DMS79 treated with DMSO at 0.1 percent for 48 hours (cell line): ENCODE measurements at places on chromosomes 5 and 9.

DNA sequence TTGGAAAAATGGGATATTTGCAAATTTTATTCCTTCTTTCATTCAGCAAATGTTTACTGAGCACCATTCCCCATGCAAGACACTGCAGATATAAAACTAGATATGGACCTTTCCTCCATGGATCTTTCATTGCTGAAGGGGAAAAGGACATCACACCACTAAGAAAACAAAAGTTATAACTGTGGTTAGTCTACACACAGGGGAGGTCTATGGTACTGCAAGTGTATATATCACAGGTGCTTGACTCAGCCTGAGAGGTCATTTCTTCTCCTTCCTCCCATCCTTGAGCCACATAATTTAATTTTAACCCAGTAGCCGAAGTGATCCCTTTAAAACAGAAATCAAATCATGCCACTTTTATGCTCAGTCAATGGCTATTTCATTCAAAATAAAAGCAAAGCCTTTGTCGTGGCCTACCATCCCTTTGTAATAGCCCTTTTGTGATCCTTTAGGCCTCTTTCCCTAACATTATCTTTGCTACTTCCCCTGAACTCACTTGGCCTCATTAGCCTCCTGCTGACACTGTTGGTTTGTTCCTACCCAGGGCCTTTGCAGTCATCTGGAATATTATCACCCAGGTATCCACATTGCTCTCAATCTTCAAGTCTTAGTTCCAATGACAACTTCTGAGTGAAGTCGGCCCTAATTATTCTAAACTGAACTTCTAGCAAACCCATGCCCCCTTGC, 213.2 kb downstream of the GABRB2 start:
- DNase-seq: no peak

GRCh38 chr5:64292611-64293215, 127.1 kb downstream of the RNF180 start:
- DNase-seq: no peak

DNA sequence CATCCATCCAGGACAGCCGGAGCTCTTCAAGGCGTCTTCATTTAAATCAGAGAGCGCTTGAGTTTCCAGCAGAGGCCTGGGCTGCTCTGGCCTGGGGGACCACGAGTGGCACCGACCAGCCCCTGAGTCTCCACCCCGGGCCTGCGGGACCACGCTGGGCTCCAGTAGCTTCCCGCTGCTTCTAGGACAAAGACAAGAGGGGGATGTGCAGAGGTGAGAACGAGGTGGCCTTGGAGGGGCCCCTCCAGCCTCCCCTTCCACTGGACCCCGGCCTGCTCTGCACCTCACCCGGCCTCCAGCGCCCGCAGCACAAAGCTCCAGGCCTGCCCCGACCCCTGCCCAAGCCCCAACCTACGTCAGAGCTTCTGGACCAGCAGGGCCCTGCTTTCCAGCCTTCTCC, 81.6 kb downstream of the IRX2 start:
- no peak for DNase-seq

DNA sequence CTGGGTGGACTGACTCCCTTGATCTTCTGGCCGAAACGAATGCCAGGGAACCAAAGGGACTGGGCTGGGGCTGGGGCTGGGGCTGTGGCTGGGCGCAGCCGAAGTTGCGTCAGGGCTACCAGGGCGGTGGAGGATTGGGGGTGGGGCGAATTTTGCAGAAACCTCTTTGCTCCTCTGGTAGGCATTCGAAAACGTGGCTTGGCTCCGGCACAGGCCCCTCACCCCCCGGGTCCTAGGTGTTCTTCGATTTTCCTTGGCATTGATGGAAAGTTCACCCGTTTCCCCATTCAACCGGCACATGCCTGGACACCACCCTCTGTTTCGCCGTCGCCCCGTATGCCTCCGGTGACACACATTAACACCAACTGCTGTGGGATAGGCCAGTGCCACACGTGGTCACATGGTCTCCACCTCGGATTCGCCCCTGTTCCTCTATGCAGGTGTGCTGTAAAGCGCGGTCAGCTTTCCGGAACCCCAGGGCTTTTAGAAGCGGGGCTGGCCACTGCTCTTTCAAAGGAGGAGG, 477.1 kb downstream of the SPATA31A7 start:
- no peak for DNase-seq

- DNase-seq: no peak
Measured at GRCh38 chr5:78112931-78113330, 181.6 kb downstream of the AP3B1 start.

- DNase-seq: no peak
Measured at GRCh38 chr5:127186657-127187056, 103.9 kb upstream of the MEGF10 start.

GRCh38 chr5:148780711-148781110, 45.7 kb upstream of the ADRB2 start:
- no peak for DNase-seq

DNA sequence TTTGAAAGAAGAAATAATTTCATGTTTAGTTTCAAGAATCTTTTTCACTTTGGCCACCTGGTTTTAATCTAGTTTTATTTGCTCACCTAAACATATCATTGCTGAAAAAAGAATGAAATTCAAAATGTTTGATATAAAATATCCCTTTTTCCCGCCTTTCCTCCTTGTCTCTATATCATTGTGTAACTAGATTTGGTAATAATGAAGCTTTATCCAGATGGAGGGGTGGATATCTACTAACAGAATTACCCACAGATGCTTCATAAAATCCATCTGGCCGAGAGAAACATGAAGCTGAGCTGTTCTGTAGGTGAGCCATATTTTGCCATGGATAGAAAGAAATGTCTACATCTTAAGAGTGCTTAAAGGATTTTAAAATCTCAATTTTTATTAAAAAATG, 214.7 kb downstream of the ICE1 start:
- DNase-seq: no peak

DNA sequence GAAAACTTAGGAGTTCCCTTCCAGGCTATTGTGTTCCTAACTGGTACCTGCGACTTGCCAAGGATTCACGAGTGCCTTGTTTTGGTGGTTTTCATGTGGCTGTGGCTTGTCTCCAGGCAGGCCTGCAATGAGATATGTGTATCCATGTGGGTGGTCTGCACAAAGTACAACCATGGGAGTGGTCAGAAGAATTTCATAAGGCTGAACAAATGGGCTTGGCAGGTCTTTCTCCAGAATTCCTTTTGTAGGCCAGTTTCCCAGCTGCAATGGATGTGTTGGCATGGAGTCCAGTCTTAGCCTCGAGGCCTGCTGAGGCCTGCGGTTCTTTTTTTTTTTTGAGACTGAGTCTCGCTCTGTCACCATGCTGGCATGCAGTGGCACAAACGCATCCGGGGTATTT, 28.8 kb upstream of the MELK start:
- DNase-seq: no peak

DNA sequence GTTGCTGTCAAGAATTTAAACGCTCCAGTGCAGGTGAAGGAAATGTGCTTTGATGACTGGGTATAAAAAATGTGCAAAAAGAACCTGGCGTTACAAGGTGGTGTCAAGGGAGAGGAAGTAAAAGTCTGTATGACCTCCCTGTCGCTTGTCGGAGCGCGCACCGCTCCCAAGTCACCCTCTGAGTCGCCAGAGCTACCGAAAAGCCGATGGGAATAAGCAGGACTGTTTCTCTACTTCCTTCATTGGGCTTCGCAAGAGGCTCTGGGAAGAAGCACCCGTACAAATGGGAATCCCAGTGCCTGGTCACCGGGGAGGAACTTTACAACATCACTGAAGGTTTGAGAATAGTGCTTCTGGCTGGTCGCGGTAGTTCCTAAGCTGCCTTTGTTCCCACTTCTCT, 1.3 kb upstream of the DMRT2 start:
- DNase-seq: no peak

- no peak for DNase-seq
Measured at GRCh38 chr9:2496169-2496568, 125.4 kb upstream of the VLDLR start.

- DNase-seq: no peak
Measured at GRCh38 chr5:5246736-5247135, 106.6 kb downstream of the ADAMTS16 start.

- no peak for DNase-seq
Measured at GRCh38 chr9:99351647-99352046, 129.6 kb downstream of the SEC61B start.
